Activated T-cell treated with anti-CD3 and anti-CD28 coated beads, Interleukin-2, amount 50 U/mL, for 72 hours (primary cell): ENCODE measurements at places on chromosomes 1 and 21. TPM values are rescaled to one million over a fixed set of nuclear protein-coding genes. Genes with fewer than 3 reads are reported as not detected.

DNA sequence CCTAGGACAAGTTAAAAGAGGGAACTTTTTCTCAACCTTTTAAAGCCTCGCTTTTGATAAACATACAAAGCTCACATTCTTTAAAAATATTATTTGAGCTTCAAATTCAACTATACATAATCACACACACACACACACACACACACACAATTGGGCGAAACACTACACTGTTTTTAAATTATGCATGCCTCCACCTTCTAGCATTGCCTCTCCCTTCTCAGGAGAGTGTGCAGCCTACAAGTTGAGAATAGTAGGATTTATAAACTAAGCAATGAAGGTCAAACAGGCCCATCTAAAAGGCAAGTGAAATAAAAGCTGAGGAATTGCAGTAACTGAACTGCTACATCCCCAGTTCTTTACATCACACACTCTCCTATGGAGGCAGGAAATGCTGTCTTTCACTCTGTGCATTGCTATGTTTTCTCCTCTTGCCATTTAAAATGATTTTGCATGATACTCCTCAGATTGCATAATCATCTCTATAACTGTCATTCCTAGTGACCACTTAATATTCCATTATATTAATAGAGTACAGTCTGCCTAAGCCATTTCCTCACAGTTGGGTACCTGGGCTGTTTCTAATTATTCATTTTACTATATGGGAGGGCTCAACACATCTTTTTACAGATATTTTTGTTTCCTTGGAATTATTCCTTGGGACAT lies 92.5 kb upstream of the KCNE2 start:
- DNase-seq = no peak

SYT2 gene
- total RNA-seq = 0.02 TPM

- peak; percentile 34 for DNase-seq
Measured at GRCh38 chr1:12480748-12481362, 137.2 kb downstream of the DHRS3 start.

DNA sequence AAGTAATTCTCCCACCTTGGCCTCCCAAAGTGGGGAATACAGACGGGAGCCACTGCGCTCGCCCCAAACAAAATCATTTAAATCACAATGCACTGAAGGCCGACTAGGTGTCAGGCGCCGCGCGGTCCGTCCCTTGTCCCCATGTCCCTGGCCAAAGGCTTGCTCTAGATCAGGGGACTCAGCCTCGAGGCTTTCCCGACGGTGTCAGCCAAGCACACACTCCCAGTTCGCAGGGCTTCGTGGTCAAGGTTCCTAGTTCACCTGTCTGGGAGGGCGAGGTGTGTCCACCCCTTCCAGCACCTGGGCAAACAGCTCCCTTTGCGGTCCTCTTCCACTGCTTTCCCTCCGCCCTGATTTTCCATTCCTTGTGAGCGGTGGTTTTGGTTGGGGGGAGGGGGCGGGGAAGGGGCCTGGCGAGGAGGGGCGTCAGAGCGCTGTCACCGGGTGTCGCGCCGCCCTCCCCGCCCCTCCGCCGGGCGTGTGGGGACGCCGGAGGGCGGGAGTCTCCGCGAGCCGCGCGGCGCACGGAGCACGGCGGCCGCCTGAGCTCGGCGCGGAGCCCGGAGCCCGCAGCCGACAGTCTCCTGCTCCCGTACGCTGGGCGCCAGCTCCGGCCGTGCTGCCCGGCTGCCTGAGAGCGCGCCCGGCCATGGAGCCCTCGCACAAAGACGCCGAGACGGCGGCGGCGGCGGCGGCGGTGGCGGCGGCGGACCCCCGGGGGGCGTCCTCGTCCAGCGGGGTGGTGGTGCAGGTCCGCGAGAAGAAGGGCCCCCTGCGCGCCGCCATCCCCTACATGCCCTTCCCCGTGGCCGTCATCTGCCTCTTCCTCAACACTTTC lies at the start of gene STUM:
STUM (plus strand) TSS at position 509 of the 838 bp plus-strand sequence; CDS start at position 650, 141 bp downstream.
- DNase-seq = peak; percentile 14

GRCh38 chr21:15309721-15310120 lies 244.9 kb upstream of the NRIP1 start:
- DNase-seq = no peak

- no peak for DNase-seq
Measured at GRCh38 chr1:66563941-66564630, 30.1 kb downstream of the SGIP1 start.

- DNase-seq = no peak
Measured at GRCh38 chr21:33028287-33028670, 2.5 kb downstream of the OLIG2 start.

GRCh38 chr1:51750729-51751128 lies 127.8 kb downstream of the NRDC start:
- no peak for DNase-seq

NBPF6 gene
- total RNA-seq = not detected

KLHDC9 gene
- total RNA-seq = 7.1 TPM

ATP1A4 gene
- total RNA-seq = not detected

CFHR5 gene
- total RNA-seq = not detected
